A549 treated with ZK216348 at 1 μM for 4 hours (cell line): ENCODE measurements at places on chromosomes 13 and 19. TPM values are rescaled to one million over a fixed set of nuclear protein-coding genes. Genes with fewer than 3 reads are reported as not detected.

Gene TYROBP
- total RNA-seq: not detected in 5 replicates

Gene SIGLEC10
- total RNA-seq: not detected in 5 replicates

Gene ARHGAP45
- total RNA-seq: 1.5 to 4.0 TPM (median 3.6 TPM) in 5 replicates

Gene SHISA7
- not detected in 5 replicates for total RNA-seq

Gene TNNI3
- total RNA-seq: 6.6 to 13.4 TPM (median 7.0 TPM) in 5 replicates

Gene APC2
- 0.78 to 2.1 TPM (median 1.8 TPM) in 5 replicates for total RNA-seq

Gene PRODH2
- 0.13 to 0.52 TPM (median 0.38 TPM) in 5 replicates for total RNA-seq

Gene C19orf53
- total RNA-seq: 139 to 203 TPM (median 187 TPM) in 5 replicates

Gene RYR1
- 3.0 to 7.3 TPM (median 5.6 TPM) in 5 replicates for total RNA-seq

Gene SLITRK6
- 0.09 to 0.63 TPM (median 0.25 TPM) in 5 replicates for total RNA-seq

Gene ATP4A
- not detected in 5 replicates for total RNA-seq
